ENCODE measurements at places on chromosomes 1 and 21.

GRCh38 chr1:220967911-220968310 lies 88.7 kb downstream of the HLX start:
- no peak for DNase-seq

GRCh38 chr1:83897516-83897915 lies 101.4 kb downstream of the TTLL7 start:
- DNase-seq: no peak

DNA sequence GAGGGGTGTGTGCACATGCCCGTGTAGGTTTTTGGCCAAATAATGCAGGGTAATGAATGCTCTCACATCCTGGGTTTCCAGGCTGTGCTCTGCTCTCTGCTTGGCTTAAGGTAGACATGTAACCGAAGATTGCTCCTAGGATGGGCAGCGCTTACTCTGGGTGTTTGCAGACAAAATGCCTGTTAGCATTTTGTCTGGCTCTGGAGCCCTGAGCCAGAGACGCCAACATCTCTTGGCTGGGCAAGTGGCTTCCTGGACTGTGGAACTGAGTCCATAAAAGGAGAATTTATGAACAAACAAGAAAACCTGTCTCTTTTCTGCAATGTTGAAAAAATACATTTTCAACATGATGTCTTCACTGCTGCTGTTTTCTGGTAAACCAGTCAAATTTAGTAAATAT lies 96.0 kb upstream of the TSPAN2 start:
- no peak for DNase-seq

GRCh38 chr1:56202796-56203492 lies 376.4 kb downstream of the PLPP3 start:
- DNase-seq: no peak

GRCh38 chr1:208080396-208081286 lies 163.5 kb downstream of the PLXNA2 start:
- no peak for DNase-seq

GRCh38 chr21:43866659-43867331 lies 1.8 kb downstream of the AGPAT3 start:
- peak; percentile 67 for DNase-seq

- peak; percentile 25 for DNase-seq
These were observed 11.7 kb downstream of the HYI start for GRCh38 chr1:43441894-43442637.

- DNase-seq: no peak
These were observed 298 bp downstream of the SSBP3 start for GRCh38 chr1:54405898-54406293.

DNA sequence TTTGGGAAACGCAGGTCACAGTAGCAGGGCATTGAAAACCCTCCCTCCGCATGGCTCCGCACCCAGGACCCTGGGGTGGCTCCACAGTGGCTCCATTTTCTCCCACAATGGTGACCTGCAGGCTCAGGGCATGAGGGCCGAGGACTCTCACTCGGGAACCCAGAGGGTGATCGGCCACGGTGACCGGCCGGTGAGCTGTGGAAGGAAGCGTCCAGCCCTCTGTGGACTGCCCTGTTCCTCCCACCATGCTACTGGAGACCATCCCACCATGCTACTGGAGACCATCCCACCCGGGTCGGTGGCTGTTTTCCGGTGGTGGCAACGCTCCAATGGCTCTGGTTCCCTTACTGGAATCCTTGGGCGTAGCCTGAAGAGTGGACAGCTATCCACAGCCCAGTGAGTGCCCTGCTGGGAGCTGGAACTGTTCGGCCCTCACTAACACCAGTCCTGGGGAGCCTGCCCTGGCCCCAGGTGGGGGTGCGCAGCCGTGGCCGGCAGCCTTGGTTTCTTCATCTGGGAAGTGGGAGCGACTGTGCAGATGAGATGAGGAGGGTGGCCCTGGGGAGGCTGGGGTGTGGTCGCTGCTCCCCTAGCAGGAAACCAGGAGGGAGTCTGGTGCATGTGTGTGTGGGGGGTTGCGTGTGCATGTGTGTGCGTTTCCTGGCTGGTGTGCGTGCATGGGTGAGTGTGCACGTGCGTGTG lies 59.6 kb downstream of the PRDM16 start:
- no peak for DNase-seq

DNA sequence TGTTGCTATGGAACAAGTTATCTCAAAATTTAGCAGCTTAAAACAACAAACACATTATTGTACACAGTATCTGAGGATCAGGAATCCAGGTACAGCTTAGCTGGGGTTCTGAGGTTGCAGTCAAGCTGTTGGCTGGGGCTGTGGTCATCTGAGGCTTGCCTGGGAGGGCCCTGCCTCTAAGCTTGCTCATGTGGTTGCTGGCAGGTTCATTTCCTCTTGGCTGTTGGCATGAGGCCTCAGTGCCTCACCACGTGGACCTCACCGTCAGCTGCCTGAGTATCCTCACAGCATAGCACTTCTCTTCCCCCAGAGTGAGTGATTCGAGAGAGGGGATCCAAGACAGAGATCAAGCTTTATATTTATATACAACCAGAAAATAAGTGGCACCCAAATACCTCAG lies 18.6 kb downstream of the NTPCR start:
- no peak for DNase-seq

GRCh38 chr1:7376676-7377075 lies 394.4 kb upstream of the VAMP3 start:
- DNase-seq: no peak

- DNase-seq: no peak
These were observed 2.9 kb upstream of the LRRC8C start for GRCh38 chr1:89630048-89630447.
